ENCODE measurements at places on chromosomes 1 and 21. TPM values are rescaled to one million over a fixed set of nuclear protein-coding genes. Genes with fewer than 3 reads are reported as not detected.

GRCh38 chr1:224089583-224089982 is 24.3 kb upstream of the FBXO28 start:
- DNase-seq, result no peak

GRCh38 chr21:44875316-44875700 is 1.8 kb upstream of the PTTG1IP start:
- no peak for DNase-seq

Gene LRRC7
- polyA plus RNA-seq, result 16.9 TPM

DNA sequence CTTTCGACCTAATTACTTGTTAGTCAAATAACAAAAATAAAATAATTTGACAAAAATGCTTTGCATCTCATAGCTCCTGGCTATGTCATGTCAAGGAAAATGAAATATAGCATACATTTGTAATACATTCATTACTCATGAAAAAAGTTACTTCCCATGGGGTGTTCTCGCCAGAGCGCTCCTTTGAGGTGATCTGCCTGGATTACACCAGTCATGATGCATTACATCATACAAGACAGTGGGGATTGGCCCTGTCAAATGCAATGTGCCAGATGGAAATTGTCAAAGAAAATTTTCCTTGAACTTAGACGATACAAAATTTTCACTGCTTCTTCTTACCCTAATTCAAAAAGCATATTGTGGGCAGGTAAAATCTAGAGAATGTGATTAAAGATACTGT is 215.6 kb upstream of the B3GALT2 start:
- DNase-seq, result no peak

DNA sequence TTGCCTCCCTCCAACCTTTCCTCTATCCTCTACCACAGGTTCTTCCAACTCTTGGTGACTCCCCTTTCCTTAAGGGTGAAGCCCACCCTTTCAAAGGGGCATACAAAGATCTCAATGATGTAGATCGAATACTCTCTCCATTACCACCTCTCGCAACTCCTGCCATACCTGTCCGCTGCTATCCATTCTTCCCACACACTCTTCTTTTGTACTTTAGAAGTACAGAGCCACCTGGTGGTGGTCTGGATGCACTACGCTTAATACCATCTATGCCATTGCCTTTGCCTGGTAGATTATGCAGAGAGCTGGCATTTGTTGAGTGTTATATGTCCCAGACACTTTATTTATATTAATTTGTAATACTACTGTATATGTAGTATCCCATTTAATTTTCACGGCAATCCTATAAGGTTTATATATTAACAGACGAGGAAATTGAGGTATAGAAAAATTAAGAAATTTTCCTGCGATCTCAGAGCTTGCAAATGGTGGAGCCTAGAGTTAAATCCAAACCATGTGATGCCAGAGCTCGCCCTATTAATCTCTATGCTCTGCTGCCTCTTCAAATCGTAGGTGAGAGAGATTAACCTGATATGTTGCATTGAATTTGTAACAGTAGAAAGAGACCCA is 22.9 kb downstream of the TSHB start:
- no peak for DNase-seq

- no peak for DNase-seq
These were observed 136.0 kb upstream of the CYYR1 start for GRCh38 chr21:26709090-26709489.

GRCh38 chr1:226344441-226345259 is 35.7 kb upstream of the LIN9 start:
- no peak for DNase-seq

- no peak for DNase-seq
These were observed 137.2 kb downstream of the LRIG2 start for GRCh38 chr1:113210248-113210647.

Gene VHLL
- polyA plus RNA-seq, result not detected

GRCh38 chr1:198295971-198296370 is 139.2 kb downstream of the NEK7 start:
- no peak for DNase-seq

GRCh38 chr1:100231721-100232120 is 17.9 kb downstream of the DBT start:
- no peak for DNase-seq

DNA sequence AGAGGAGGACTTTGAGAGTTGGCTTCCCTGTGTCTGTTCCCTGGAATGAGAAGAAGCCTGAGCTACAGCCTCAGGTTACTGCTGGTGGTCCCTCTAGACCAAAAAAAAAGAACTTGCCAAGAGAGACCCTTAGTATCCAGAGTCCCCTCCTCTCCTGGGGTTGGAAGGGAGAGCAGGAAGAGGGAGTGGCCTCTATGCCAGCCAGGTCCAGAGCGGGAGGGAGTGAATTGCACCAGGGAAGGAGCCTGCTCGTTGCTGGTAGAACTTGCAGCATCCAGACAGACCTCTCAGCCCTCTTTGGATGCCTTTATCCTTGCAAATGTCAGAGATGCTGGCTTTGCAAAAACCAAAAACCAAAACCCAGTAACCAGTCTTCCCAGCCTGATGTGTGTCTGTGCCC is 491.3 kb upstream of the VAMP3 start:
- no peak for DNase-seq

DNA sequence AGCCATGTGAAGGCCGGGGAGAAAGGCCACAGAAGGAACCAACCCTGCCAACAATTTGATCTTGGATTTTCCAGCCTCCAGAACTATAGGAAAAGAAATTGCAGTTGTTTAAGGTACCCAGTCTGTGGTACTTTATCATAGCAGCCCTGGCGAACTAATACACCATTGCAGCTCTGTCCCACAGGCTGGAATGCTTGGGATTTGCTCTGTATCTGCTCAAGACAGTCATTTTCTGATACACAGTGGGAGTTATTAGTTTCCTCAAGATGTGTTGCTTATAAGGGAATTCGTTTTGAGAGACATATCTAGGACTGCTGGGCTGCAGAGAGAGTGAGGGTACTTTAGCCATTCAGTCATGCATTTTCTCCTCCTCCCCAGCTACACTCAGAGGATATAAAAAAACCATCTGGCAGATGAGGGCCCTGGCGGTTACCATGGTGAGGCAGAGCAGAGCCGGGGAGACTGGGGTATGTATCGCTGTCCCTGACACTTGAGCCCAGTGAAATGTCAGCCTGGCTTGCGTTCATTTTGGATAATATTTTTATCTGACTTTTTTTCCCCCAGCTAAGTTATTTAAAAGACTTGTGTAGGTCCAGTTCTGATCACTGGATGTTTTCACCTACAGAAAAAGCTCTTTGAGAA is 104.6 kb downstream of the DIRAS3 start:
- peak; percentile 29 for DNase-seq

DNA sequence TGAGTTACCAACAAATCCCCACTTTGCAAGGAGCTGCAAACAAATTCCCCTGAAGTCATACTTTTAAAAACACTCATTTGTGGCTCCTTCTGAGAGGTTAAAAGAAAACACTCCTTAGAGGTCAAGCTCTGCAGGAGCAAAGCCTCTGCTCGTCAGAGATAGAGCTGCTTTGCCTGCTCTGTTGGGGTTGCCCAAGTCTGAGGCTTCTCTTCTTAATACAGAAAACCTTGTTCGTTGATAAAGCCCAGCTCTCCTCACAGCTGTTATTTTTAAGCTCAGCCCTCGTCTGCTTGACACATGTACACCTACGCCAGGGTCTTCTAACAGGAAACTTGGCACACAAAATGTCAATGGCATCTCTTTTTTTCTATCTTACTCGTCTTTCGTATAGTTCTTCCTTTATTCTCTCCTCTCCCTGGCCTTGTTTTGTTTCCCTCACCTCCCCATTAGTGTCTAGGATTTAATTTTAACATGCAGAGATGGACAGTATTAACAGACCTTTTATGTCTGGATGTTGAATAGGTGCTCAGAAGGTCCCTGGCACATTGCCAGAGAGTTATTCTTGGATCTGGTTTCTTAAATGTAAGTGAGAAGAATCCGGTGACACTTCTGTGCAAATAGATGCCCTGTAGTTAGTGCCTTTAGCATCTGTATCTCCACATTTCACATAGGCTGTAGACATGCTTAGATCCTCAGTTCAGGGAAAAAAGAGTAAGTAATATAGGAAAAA is 86.0 kb downstream of the LRRC53 start:
- no peak for DNase-seq

DNA sequence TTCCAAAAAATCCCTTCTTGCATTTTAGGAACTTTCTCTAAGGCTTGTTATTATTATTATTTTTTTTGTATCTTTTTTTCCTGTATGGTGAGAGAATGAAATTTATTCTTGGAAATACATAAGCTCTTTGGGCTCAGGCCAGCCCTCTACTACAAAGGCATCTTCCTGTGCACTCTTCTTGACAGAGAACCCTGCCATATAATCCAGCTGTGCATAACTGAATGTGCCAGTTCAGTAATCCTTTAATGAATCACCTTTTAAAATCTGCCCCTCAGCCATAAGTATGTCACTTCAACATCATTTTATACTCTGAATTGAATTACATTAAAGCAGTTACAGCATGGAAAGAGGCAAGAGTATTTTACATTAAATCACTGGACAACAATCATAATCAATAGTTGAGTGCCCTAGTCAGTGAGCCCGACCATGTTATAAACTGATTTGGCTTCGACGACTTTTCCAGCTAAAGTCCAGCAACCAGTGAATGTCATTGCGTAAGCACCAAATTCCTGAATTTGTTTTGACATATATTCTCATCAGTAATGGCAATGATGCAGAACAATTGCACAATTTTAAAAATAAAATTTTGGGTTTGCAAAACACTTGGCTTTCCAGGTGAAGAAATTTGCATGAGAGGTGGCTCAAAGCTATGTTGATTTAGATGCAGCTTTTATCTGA is 59.2 kb upstream of the KCNK2 start:
- no peak for DNase-seq

DNA sequence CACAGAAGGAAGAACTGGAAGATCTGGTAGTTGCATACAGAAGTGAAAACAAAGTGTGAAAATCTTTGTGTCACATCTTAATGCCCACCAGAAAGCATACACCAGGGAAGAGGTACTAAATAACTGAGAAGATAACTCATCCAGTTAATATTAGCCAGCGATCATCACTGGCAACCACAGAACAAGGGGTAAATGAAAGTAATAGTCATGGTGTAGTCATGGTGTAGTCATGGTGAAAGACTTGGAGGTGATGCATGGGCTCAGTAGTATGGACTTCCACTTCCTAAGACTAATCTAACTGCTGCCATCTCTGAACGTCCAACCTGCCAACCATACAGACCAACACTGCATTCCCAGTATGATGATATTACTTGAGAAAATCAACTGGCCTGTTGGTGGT is 481.2 kb upstream of the NR5A2 start:
- DNase-seq, result no peak

GRCh38 chr1:210151052-210151672 is 81.4 kb upstream of the SERTAD4 start:
- DNase-seq, result no peak

Gene A3GALT2
- not detected for polyA plus RNA-seq

DNA sequence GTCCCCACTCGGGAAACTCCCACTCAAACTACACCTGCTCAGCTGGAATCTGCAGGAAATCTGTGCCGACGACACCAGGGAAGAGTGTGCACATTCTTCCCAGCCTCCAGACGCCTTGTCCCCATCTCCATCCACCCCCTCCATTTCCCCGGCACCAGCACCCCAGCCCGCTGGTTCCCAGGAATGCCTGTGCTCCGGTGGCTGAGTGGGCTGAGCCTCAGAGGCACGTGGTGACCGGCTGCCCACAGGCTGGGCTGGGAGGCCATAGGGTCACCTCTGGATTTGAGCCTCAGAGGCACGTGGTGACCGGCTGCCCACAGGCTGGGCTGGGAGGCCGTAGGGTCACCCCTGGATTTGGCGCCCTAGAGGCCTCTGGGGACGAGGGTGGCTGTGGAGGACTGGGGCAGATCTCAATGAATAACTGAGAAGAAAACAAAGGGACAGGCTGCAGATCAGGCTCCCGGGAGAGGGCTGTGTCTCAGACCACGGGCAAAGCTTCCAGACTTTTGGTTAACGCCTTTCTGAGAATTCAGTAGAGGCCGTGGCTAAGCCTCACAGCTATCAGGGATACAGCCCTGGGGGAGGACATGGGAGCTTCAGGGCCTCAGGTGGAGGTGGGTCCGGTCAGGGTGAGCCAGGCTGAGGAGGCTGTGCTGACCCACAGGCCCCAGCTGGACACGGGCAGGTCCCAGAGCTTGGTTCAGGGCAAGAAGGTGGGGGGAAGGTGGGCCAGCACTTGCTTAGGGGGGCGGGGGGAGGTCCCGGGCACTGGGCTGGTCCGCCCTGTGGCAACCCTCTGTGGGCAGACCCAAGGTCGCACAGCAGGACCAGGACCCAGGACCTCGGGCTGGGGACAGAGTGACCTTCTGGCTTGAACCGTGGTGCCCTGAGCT is 17.3 kb upstream of the TTLL10 start:
- no peak for DNase-seq

Gene TPTE
- polyA plus RNA-seq, result not detected

Gene LRRC8D
- 7.9 TPM for polyA plus RNA-seq

Gene STIL
- 4.3 TPM for polyA plus RNA-seq

DNA sequence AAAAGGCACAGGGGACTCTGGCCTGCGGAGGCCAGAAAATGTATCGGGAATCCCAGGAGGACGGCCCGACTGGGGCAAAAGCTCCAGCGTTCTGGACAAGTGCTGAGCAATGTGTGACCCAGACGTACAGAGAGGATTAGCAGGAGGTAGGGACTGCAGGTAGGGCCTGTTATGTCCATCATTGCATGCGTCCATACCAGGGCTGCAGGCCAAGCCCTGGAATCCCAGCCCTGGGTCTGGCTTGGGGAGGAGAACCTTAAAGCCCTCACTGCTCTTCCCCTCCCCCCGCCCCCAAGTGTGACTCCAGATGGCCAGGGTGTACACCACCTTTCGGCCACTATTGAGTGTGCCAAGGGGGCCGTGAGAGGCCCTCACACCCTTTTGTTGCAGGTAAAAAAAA is 2.0 kb downstream of the RNF207 start:
- DNase-seq, result no peak

DNA sequence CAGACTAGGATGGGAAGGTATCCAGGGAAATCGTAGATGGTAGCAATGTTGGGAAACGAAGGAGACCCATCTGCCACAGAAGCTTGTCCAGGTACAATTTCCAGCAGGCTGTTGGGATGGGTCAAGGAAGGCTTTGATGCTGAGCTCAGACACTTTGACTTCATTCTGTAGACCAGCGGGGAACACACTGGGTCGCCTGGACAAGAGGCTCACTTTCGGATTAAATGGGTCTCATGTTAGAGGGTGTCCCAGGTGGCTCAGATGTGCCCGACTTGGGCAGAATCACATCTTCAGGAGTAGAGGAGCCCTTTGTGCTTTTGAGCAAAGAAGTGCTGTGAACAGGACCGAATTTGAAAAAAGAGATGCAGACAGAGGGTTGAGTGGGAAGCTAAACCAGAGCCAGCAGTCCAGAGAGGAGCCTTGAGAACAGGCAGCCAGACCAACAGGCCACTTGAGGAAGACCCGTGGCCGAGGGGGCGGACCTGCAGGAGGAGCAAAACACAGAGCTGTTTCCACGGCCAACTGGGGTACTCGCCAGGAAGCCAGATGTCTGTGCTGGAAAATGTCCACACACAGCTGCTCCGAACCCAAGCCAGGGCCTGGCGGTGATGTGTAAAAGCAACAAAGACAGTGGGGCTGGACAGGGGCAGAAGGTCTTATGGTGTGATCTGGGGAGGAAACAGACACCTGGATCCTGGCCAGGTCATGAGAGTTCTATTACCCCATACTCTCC is 146.9 kb downstream of the AJAP1 start:
- peak; percentile 93 for DNase-seq
